ENCODE measurements at places on chromosomes 7 and 10.

- no peak for DNase-seq
These were observed 65.8 kb downstream of the MINDY4 start for GRCh38 chr7:30836991-30837390.

- DNase-seq = no peak
These were observed 226.6 kb downstream of the ARHGAP12 start for GRCh38 chr10:31702005-31702404.

DNA sequence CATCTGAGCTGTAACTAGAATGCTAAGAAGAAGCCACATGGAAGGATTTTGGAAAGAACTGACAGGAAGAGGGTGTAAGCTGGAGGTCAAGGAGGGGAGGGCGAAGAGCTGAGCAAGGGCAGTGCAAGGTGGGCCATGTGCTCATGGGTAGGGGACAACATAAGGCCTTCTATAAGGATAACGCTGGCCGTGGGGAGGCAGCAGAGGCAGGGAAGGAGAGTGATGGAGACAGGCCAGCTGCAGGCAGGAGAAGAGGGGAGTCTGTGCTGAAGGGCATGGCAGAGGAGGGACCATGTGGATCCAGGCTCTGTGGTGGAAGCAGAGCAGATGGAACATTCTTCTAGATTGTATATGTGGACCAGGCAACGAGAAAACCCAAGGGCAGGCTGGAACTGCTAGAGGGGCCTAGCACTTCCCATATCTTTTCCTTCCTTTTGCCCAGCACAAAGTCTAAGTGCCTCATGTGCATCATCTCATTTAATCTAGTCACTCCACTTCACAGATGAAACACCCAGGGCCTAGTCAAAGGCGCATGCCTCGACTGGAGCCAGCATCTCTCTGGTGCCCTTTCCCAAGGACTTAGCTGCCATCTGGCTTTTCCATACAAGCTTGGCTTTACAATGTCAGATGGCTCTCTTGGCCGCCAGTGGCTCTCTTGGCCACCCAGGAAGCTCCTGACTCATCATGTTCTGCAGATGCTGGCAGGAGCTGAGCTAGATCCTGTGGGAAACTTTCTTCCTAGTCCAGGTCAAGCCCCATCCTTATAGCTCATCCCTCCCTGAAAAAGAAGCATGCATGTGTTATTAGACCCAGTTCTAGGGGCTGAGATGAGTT, 6.6 kb downstream of the LRRC18 start:
- DNase-seq = no peak

DNA sequence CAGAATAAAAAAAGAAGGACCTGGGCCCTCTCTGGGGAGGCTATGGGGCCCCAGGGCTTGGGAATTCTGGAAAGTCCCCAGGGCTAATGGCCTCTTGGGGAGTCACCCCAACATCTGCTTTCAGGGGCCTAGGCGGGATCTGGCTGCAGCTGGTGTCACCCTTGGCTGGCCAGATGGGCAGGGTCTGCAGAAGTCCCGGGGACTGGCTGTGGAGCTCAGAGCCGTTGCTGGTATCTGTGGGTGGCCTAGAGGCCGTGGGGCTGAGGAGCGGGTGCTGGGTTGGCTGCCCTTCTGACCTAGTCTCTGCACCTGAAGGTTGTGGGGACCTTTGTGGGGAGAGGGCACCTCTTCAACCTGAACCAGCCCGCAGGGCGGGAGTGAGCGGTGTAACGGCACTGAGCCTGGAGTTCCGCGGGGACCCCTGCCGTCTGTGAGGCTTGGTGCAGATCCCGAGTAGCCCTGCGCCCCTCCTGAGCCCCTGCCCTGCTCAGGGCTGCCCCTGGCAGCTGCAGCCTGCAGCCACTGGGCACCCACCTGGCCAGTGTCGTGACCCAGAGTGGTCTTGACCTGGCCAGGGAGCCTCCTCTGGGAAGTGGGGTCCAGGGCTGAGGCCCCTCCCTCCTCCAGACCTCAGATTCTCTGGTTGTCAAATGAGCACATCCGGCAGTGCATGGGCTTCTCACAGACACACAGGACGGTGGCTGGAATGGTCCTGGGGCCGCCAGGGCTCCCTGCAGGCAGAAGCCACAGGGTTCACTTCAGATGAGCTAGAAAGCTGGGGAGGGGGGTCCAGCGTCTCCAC, 51.5 kb downstream of the UNCX start:
- DNase-seq = no peak

DNA sequence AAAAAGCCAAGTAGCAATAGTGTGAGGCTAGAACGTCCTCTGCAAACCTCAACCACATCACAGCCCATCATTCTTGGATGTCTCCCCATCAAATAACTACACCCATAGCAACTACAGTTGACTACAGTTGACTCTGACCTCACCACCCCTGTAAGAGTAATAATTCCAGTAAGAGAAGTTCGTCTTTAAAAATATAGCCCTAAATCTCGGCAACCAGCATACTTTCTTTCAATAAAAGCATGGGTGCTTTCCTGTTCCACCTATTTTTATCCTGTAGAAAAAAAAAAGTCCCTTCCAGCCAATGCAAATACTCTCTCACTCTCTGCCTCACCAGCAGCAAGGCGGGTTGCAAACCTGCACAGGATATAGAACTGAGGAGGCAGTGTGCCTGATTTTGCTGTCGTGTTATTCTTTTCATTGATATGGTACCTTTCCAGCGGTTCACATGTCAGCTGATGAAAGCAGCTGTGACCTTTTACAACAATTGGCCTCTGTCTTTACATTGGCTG, 187.5 kb upstream of the NFE2L3 start:
- DNase-seq = no peak

DNA sequence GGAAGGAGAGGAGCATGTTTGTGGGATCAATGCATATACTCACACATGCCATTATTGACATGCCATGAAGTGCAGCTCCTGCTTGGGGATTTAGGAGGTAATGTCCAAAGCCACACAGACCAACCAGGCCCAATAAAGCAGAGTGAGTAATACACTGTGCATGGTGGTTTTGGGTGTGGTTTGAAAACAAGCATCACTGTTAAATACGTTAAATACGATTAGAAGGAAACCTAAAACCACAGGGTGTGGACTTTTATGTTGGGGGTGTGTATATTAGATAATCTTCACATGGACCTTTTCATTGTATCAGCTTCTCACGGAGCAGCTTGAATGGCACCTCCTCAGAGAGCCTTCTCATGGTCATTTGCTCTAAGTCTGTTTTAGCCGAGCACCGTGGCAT, 10.4 kb upstream of the EIF3A start:
- no peak for DNase-seq

DNA sequence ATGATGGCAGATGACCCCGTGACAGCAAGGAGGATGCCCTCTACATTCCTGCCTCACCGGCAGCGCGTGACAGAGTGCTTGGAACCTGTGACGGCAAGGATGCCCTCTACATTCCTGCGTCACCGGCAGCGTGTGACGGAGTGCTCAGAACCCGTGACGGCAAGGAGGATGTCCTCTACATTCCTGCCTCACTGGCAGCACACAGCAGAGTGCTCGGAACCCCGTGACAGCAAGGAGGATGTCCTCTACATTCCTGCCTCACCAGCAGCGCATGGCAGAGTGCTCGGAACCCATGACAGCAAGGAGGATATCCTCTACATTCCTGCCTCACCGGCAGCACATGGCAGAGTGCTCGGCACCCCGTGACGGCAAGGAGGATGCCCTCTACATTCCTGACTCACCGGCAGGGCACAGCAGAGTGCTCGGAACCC, 231.0 kb downstream of the DIP2C start:
- no peak for DNase-seq

GRCh38 chr7:134996097-134996550, 9.8 kb downstream of the AGBL3 start:
- DNase-seq = no peak

- DNase-seq = no peak
These were observed 116.0 kb downstream of the CHN2 start for GRCh38 chr7:29310625-29311024.

Data from activated CD4-positive, alpha-beta T cell treated with anti-CD3 and anti-CD28 coated beads for 24 hours (primary cell).